ENCODE measurements at places on chromosomes 7 and 10.

GRCh38 chr7:3300221-3300650 lies 816 bp upstream of the SDK1 start:
- no peak for DNase-seq

DNA sequence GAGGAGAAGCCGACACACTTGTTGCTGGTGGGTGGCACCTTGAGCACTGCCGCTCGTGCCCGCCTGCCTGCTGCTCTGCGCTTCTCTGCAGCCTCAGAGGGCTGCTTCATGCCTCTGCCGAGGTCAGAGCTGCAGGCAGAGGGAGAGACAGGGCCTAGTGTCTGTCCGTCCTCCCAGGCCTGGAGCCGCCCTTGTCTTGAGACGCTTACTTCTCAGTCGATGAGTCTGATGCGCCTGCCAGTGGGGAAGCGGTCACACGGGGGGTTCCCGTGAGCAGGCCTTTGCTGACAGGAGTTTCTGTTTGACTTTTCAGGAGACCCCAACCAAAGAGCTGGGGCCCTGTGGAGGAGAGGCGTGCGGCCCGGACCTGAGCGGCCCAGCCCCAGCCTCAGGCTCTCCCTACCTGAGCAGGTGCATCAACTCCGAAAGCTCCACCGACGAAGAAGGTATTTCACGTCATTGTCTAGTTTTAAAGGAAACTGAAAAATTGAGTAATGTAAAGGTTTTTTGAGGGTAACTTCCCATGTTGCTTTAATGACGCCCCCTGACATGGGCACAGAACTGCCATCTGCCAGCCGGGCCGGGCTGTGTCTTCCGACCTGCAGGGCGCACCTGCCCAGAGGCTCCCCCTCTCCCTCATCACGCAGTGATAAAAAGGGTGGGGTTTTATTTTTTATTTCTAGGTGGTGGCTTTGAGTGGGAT lies 7.8 kb upstream of the BHLHA15 start:
- DNase-seq, result no peak

- DNase-seq, result no peak
Measured at GRCh38 chr7:131948434-131949053, 392.1 kb upstream of the PODXL start.

GRCh38 chr10:17092216-17092944 lies 37.2 kb downstream of the CUBN start:
- peak; percentile 63 for DNase-seq

DNA sequence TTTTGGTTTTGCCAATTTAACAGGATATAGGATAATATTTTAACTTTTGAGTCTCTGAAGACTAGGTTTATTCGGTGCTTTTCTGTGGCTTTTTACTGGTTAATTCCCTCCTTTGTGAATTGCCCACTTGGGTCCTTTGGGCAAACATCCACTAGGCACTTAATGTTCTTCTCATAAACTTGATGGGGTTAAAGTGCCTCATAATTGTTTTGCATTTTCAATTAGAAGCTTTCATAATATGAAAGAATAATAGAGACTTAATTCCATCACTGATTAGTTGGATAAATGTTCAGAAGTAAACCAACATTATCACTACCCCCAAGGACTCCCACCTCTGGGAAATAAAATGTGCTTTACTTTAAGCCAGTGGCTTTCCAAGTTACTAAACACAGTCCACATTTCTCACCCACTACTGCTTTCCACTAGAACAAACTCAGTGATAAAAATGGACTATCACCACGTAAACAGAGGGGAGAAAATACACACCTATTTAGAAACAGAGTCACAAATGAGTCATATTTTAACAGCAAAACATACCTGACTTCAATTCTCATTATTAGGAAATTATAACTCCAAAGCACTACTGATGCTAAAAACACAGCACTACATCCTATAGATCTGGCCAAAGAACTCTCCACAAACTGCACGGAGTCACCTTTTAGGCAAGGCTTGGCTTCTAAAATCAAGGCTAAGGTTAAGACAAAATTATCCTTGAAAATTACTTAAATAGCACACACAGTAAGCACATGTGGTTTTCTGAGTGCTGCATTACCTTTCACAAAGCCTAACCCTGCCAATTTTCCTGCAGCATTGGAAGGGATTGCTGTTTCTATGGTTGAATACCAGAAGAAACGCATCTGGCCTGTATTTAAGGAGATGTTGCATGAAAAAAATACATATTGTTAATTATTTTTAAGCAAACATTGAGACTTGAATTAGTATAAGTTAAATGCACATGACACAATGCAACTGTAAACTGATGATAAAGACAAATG lies 41.2 kb downstream of the PARD3 start:
- no peak for DNase-seq

DNA sequence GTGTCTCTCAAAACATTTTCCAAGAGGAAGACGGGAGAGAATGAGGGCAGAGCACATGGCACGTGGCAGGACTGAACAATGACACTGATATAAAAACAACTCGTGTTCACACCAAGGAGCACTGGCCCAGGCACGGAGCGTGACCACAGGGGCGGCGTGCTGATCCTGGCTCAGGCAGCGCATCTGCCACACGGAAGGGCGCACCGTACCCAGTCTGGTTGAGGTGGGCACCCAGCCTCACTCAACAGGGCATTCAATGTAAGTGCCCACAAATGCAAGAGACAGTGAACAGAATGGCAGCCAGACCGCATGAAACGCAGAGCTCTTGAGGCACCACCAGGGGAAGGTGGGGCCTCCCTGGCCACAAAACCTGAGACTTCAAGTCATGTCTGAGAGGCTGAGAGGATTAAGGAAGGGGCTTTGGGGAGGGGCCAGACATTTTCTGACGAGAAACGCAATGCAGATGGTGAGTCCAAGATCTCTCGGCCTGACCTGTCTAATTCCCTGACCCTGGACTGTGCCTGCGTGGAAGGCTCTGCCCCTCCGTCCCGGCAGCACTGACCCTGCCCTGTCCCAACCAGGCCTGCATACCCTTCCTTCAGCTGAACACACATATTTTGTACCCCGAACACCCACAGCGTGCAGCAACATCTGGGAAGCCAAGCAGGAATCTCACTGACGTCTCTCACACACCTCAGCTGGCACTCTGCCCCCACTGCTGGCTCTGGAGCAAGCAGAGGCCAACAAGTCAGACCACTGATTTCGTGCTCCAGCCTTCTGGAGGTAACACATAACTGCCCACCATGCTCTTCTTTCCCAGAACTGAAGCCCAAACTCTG lies 35.5 kb downstream of the VOPP1 start:
- no peak for DNase-seq

Data from OCI-M1 (cell line).